H1 (cell line): ENCODE measurements at places on chromosomes 4 and X. TPM values are rescaled to one million over a fixed set of nuclear protein-coding genes. Genes with fewer than 3 reads are reported as not detected.

The DIPK2B gene
- total RNA-seq, result not detected in 2 replicates

- H3K4me3 ChIP-seq, result no peak overlapping the region
- no peaks in the 10 kb centered on the region for H3K36me3 ChIP-seq
Measured at GRCh38 chr4:57544811-57545654, 434.8 kb upstream of the IGFBP7 start.

The SORBS2 gene
- 73.0 and 75.8 TPM in 2 replicates for total RNA-seq

The ADGRG4 gene
- total RNA-seq, result not detected in 2 replicates

The SYNPO2 gene
- 4.2 and 4.5 TPM in 2 replicates for total RNA-seq

The IL3RA gene
- total RNA-seq, result not detected in 2 replicates

- DNase-seq, result no peak
- no peaks in the 10 kb centered on the region for H3K36me3 ChIP-seq
- no peak overlapping the region for H3K4me3 ChIP-seq
- H3K4me1 ChIP-seq, result no peaks in the 10 kb centered on the region
Measured at GRCh38 chrX:10467793-10468192, 152.6 kb downstream of the MID1 start.

The SHISA3 gene
- 2.0 and 2.2 TPM in 2 replicates for total RNA-seq

The DDX53 gene
- total RNA-seq, result not detected in 2 replicates

DNA sequence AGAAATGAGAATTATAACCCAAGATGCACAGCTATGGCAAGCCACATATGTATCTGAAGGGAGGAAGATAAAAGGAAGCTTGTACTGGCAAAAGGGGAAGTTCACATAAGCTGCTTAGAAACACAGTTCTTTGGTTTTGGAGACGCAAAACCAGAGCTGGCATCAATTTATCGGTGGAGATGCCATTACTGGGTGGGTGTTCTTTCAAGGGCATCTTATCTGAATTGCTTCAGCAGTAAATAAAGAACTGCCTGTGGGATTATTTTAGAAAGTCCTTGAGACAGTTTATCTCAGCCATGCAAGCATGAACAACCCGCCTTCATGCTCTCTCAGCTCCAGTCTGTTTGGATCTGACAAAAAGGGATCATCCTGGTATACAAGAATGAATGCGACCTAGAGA is 60.8 kb downstream of the DDX60 start:
- H3K4me3 ChIP-seq, result no peak overlapping the region
- H3K27me3 ChIP-seq, result no peaks in the 10 kb centered on the region
- no peak for DNase-seq
- H3K4me1 ChIP-seq, result no peaks in the 10 kb centered on the region

- H3K4me3 ChIP-seq, result no peak overlapping the region
- no peak overlapping the region for H3K27ac ChIP-seq
- no peaks in the 10 kb centered on the region for H3K27me3 ChIP-seq
- no peaks in the 10 kb centered on the region for H3K36me3 ChIP-seq
Measured at GRCh38 chrX:105302246-105302645, 81.8 kb upstream of the TEX13A start.

DNA sequence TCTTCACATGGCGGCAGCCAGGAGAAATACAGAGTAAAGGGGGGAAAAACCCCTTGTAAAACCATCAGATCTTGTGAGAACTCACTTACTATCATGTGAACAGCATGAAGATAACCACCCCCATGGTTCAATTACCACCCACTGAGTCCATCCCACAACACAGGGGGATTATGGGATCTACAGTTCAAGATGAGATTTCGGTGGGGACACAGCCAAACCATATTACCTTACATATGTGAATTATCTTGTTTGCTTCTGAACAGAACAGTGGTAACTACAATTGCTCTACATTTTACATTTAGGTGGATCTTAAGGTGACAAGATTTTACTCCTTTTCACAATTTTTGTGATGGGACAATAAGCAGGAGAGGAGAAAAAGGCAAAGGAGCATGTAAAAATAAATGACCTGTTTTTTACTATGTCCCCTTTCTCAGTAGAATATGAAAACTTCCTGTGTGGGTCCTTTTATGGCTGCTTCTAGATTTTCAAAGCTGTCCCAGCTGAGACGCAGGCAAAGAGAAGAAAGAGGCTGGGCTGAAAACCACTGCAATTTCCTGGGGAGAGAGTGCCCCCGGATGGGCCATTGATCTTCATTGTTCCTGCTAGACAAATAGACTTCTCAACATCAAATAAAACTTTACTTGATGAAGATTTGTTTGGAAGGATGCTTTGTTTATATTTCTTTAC is 45.9 kb upstream of the PGM2 start:
- no peaks in the 10 kb centered on the region for H3K36me3 ChIP-seq
- H3K4me1 ChIP-seq, result no peaks in the 10 kb centered on the region
- H3K4me3 ChIP-seq, result no peak overlapping the region
- DNase-seq, result no peak
- H3K27ac ChIP-seq, result no peak overlapping the region

- no peaks in the 10 kb centered on the region for H3K36me3 ChIP-seq
- H3K27me3 ChIP-seq, result no peaks in the 10 kb centered on the region
- no peak for DNase-seq
- no peak overlapping the region for H3K4me3 ChIP-seq
- no peak overlapping the region for H3K27ac ChIP-seq
Measured at GRCh38 chrX:97119474-97120109, 235.9 kb downstream of the RPA4 start.

GRCh38 chrX:69387567-69388487 is 116.3 kb upstream of the NALF2 start:
- no peaks in the 10 kb centered on the region for H3K36me3 ChIP-seq
- no peak overlapping the region for H3K4me3 ChIP-seq
- no peak overlapping the region for H3K27ac ChIP-seq
- H3K4me1 ChIP-seq, result no peaks in the 10 kb centered on the region
- H3K27me3 ChIP-seq, result no peaks in the 10 kb centered on the region

DNA sequence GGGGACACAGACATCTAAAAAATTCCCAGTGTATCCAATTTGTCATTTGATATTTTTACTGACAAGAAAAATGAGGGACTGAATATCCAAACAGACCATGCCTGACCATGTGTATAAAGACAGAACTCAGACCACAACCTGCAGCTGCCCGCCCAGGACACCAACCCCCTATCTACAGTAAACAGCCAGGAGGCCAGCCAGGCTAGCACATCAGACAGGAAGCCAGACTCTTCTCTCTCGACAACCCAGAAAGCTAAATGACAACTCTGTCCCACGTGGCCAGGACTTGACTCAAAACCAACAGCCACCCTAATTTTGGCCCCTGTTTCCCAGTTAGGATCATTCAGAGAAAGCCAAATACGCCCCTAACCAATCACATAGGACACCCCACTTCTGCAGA is 15.1 kb downstream of the AFAP1 start:
- H3K36me3 ChIP-seq, result no peaks in the 10 kb centered on the region
- H3K4me3 ChIP-seq, result no peak overlapping the region
- no peaks in the 10 kb centered on the region for H3K27me3 ChIP-seq
- H3K27ac ChIP-seq, result no peak overlapping the region
- peaks cover 3% of the 10 kb centered on the region for H3K4me1 ChIP-seq

GRCh38 chrX:10023821-10024220 is 56.7 kb downstream of the CLDN34 start:
- H3K36me3 ChIP-seq, result no peaks in the 10 kb centered on the region
- no peak for DNase-seq
- peaks cover 3% of the 10 kb centered on the region; the same call in 1 of the 2 replicates for H3K4me1 ChIP-seq

- H3K4me3 ChIP-seq, result no peak overlapping the region
- no peaks in the 10 kb centered on the region for H3K4me1 ChIP-seq
- no peak overlapping the region for H3K27ac ChIP-seq
- no peak for DNase-seq
Measured at GRCh38 chrX:149762696-149763614, 10.9 kb upstream of the HSFX1 start.

GRCh38 chr4:145503486-145504072 is 21.9 kb downstream of the SMAD1 start:
- no peaks in the 10 kb centered on the region for H3K4me1 ChIP-seq
- no peaks in the 10 kb centered on the region for H3K36me3 ChIP-seq
- H3K27ac ChIP-seq, result no peak overlapping the region
- H3K4me3 ChIP-seq, result no peak overlapping the region
- no peak for DNase-seq
- H3K27me3 ChIP-seq, result no peaks in the 10 kb centered on the region

DNA sequence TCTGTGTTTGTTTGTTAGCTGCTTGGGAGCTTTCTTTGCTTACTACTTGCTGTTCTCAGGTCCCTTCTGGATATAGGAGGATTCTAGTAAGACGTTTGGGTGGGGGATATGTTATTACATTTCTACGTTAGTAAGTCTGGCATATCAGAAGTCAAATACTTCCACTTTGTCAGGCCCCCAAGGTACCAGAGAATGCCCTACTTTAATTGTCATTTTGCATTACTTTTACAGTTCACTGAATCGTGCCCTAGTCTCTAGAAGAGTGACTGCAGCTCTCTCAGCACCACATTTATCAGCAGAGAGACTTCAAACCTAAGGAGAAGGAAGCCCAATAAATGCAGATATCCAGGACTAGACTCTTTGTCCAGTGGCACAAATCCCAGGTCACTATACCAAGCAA is 54.4 kb downstream of the PCDH19 start:
- no peak for DNase-seq
- H3K27ac ChIP-seq, result no peak overlapping the region
- no peaks in the 10 kb centered on the region for H3K4me1 ChIP-seq
- H3K27me3 ChIP-seq, result 0 out of 2 replicates have a peak, but pooled peaks cover 3% of the 10 kb centered on the region
- no peaks in the 10 kb centered on the region for H3K36me3 ChIP-seq

DNA sequence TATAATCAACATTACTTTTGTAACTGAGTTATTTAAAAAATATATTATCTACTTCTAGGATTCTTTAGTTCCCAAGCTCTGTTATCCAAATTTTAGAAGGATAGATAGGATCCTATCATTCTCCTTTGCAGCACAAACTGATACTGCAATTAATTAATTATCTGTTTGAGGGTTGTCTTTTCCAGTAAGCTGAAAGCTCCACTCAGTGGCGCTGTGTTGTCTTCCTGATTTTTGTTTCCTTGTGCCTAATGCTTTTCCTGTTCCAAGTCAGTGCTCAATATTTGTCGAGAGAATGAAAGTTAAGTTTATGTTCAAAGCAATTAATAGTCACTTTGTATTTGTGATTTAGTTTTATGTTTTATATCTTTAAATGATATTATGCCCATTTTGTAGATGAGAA is 107.4 kb upstream of the ANK2 start:
- no peaks in the 10 kb centered on the region for H3K27me3 ChIP-seq
- no peaks in the 10 kb centered on the region for H3K4me1 ChIP-seq
- H3K36me3 ChIP-seq, result no peaks in the 10 kb centered on the region
- no peak overlapping the region for H3K4me3 ChIP-seq
- no peak for DNase-seq

The MAGED2 gene
- 120 and 125 TPM in 2 replicates for total RNA-seq

The UGT2A2 gene
- not detected in 2 replicates for total RNA-seq

The TLR3 gene
- total RNA-seq, result 2.0 and 2.6 TPM in 2 replicates

The MMAA gene
- 3.6 and 4.9 TPM in 2 replicates for total RNA-seq

The MAP7D2 gene
- 0.65 and 1.0 TPM in 2 replicates for total RNA-seq

- H3K4me3 ChIP-seq, result no peak overlapping the region
- H3K36me3 ChIP-seq, result no peaks in the 10 kb centered on the region
- H3K27me3 ChIP-seq, result no peaks in the 10 kb centered on the region
- no peak overlapping the region for H3K27ac ChIP-seq
- no peaks in the 10 kb centered on the region for H3K4me1 ChIP-seq
- DNase-seq, result no peak
Measured at GRCh38 chr4:156496797-156497196, 474.8 kb downstream of the PDGFC start.

- no peaks in the 10 kb centered on the region for H3K27me3 ChIP-seq
- no peaks in the 10 kb centered on the region for H3K36me3 ChIP-seq
- H3K27ac ChIP-seq, result no peak overlapping the region
- H3K4me3 ChIP-seq, result no peak overlapping the region
- no peak for DNase-seq
- H3K4me1 ChIP-seq, result no peaks in the 10 kb centered on the region
Measured at GRCh38 chrX:131216828-131217227, 72.3 kb downstream of the IGSF1 start.

The TMSB15A gene
- total RNA-seq, result 84.1 and 87.6 TPM in 2 replicates

The UGT2B15 gene
- not detected in 2 replicates for total RNA-seq

DNA sequence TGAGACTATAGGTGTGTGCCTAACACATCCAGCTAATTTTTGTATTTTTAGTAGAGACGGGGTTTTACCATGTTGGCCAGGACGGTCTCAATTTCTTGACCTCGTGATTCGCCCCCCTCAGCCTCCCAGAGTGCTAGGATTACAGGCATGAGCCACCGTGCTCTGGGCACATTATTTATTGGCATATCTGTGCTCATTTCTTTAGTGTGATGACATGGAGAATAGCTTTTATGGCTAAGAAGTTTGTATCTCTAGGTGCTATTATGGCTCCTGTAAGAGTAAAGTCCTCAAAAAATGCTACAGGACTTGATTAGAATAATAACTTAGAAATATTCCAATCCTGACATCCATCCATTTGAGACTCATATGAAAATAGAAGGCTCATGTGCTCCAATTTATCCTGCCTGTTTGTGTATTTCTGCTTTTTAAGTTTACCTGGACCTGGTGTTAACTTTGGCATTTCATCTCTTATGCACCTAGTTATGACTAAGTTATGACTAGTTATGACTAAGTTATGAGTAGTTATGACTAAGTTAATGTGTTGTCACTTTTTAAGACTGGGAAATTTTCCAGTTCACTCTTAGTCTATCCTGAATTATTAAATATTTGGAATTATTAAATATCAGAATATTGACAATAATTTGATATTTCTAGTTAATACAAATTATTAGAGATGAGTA is 36.4 kb upstream of the UNC5C start:
- H3K27me3 ChIP-seq, result no peaks in the 10 kb centered on the region
- H3K36me3 ChIP-seq, result no peaks in the 10 kb centered on the region
- no peaks in the 10 kb centered on the region for H3K4me1 ChIP-seq
